ENCODE measurements at places on chromosomes 5 and 9.

- DNase-seq: no peak
These were observed 16.4 kb upstream of the ZBTB34 start for GRCh38 chr9:126844085-126844484.

- no peak for DNase-seq
These were observed 235.6 kb upstream of the RPS23 start for GRCh38 chr5:82513738-82514137.

DNA sequence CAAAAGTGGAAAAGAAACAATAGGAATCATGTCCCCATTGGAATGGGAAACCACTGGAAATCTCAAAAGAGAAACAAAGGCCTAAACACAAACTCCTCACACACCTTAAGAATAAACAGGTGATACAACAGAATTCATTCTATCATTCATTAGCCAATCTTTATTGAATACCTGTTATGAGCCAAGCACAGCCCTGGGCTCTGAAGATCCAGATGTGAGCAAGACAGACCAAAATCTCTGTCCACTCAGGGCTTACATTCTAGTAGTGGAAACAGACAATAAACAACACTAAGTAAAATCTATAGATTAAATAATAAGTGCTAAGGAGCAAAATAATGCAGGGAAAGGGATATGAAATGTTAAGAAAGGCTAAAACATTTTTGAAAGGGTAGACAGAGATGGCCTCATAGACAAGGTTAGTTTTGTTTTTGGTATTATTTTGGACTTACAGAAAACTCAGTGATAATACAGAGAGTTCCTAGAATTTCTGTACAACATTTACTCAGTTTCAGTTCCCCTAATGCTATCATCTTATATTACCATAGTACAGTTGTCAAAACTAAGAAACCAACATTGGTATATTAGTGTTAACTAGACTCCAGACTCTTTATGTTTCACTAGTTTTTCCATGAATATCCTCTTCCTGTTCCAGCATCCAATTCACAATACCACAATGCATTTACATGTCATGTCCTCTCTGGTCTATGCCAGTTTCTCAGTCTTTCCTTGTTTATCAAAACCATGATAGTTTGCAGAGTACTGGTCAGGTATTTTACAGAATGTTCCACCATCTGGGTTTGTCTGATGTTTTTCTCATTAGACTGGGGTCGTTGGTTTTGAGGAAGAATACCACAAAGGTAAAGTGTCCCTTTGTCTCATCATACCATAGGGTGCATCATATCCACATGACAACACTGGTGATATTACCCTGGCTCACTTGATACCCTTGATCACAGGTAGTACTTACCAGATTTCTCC is 103.7 kb downstream of the SIL1 start:
- DNase-seq: no peak

- no peak for DNase-seq
These were observed 388.7 kb downstream of the CETN3 start for GRCh38 chr5:90020575-90021538.

DNA sequence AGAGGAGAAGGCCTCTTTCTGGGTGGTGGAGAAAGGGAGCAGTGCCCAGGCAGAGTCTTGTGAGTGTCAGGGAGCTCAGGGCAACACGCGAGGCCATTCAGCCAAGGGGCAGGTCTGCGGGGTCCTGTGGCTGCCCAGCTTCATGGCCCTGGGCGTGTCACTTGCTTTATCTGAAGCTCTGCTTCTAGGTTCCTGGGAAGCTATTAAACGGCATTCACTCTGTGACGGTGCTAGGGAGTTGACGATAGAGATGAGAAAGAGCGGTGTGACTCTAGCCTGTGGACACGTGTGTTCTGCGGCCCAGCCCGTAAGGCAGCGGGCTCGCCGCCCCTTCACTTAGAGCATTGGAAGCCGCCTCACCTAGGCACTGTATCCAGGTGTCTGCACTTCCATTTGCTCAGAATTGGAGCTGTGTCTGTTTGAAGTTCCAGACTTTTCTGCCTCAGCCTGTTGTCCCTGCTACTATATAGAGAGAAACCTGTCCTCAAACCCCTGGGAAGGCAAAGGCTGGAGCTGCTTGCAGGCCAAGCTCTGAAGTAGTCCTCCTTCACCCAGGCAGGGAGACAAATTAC is 88.3 kb downstream of the PHF2 start:
- peak; percentile 52 for DNase-seq

- no peak for DNase-seq
These were observed 15.7 kb downstream of the BDP1 start for GRCh38 chr5:71471193-71471592.

GRCh38 chr9:127809540-127810377 is 7.1 kb downstream of the FPGS start:
- no peak for DNase-seq

DNA sequence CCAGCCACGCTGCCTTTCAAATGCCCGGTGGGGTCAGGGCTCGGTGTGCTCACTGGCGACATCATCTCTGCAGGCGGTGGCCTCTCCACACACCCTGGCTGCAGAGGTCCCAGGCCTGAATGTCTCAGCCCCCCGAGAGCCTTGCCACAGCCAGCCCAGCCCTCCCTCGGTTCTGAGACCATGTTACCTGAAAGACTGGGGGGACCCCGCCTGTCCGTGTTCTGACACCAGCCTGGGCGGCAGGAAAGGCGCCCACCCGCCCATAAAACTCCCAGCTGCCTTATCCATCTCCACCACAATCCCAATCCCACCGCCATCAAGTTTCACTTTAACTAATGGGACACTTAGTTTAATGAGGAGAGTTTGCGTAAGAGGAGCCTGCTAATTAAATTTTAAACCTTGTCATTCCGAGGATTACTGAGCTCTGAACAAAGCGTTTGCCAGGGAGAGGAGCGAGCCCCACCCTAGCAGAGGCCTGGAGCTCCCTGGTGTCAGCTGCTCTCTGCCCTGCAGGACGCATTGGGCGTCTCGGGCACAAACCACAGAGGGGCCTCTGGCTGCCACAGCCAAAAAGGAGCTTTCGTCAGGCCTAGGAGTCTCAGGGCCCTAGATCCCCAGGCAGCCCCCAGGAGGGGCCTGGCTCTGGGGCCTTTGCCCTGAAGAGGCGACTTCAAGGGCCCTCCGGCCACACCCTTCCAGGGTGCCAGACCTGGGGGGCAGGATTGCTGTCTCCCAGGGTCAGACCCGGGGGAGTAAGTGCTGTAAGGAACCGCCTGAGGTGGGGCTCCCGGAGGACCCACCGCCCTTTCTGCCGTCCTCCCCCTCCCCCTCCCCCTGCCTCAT is 15.3 kb downstream of the LHX3 start:
- no peak for DNase-seq

GRCh38 chr9:76737154-76737902 is 26.9 kb upstream of the PCA3 start:
- DNase-seq: no peak

Data from ascending aorta (tissue), 2 donors.